ENCODE measurements at places on chromosomes 5 and 9. TPM values are rescaled to one million over a fixed set of nuclear protein-coding genes. Genes with fewer than 3 reads are reported as not detected.

Gene NR4A3
- 1.5 TPM for total RNA-seq

Gene GPX8
- total RNA-seq, result 44.5 TPM

Gene ADRA1B
- 2.9 TPM for total RNA-seq

Gene ARHGEF39
- total RNA-seq, result 12.6 TPM

Gene TAS2R1
- total RNA-seq, result not detected

Gene MRPL41
- total RNA-seq, result 70.2 TPM

Gene SPINK7
- not detected for total RNA-seq

Gene ZNF618
- 15.2 TPM for total RNA-seq

Gene DRD1
- 3.1 TPM for total RNA-seq
